Muscle of back (tissue), 13 donors: ENCODE measurements at places on chromosomes 6 and 20.

DNA sequence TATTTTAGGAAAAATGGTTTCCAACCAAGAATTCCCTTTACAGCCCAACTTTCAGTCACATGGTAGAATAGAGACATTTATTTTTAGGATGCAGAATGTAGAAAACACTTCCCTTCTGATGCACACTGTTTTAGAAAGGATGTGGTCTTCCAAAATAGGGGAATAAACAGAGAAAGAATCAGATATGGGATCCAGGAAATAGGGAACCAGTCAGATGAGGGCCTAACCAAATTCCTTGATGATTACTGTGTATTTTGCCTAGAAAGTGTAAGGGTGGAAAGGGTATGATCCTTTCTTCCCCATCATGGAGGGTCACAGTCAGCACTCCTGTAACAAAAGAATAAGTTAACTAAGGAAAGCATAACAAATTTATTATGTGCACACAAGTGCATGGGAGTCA, 27.4 kb downstream of the SLX4IP start:
- DNase-seq, result no peak

DNA sequence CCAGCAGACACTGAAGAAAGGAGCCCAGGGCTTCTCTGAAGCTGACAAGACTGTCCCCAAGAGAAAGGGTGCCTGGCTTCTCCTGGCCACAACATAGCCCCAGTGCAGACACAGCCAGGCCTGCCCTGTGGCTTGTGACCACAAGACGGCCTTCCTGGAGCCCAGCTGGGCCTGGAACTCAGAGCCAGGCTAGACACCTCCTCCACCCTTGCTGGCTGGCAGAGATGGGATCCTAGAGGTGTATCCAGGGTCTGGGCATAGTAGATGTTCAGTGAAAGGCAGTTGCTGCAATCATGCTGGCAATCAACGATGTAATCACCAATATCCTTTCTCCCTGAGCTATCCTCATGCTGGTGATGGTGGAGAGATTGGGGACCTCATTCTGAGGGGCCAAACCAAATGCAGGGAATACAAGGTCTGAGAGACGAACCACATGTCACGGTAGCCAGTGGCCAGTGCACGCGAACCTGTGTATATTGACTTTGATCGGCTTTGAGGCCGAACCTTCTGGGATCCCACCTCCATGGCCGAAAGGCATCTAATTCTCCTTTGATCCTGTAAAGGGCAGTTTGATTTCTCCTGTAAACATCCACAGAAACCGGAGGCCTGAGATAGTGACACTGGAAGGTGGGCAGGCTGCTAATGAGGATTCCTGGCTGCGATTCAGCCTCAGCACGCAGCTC, 115.2 kb downstream of the PSMB1 start:
- no peak for DNase-seq

DNA sequence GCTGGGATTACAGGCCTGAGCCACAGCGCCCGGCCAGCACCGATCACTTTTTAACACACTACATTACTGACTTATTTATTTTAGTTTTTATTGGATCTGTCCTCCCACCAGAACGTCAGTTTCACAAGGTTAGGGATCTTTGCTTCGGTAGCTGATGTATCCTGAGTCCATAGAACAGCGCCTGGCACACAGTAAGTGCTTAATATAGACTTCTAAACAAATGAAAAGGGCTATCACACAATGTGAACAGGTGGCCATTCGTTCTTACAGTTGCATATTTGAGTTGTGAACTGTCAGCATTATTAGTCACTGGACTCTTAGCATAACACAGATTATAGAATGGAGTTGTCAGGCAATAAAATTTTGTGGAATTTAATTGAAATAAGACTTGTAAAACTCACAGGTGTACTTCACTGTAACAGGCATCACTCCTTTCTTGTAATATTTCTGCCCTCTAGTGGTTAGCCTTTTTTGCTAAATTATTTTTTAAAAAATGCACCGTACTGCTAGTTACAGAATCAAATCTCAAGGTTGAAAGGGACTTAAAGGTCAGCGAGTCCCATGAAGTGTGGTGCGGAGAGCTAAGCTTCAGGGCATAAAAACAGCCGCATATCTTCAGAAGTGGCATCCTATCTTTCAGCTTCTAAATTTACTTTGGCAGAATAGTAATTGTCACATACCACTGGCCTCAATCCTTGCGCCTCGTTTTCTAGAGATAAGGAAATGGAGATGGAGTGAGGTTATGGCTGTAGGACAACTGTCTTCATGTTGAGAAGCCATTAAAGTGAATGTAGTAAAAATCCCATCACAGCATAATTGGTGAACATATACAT, 3.4 kb upstream of the TBC1D7 start:
- peak; percentile 46 for DNase-seq

DNA sequence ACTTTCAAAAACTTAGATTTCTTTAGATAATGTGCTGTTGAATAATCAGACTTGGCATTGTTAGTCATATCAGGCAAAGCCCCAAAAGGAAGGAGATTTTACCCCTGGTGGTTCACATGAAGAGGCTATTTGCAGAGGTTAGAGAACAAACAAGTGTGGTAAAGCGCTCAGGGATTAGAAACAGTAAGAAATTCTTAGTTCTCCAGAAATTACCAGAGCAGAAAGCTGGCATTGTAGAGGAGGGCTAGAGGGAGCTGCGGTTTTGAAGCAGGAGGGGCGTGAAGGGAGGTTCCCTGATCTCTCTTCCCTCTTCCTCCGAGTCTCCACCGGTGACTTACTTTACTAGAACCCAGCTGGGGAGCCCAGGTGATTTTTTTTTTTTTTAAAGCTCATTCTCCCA, 10.2 kb downstream of the MYO6 start:
- no peak for DNase-seq

GRCh38 chr6:83031689-83032088, 34.0 kb downstream of the UBE3D start:
- DNase-seq, result no peak

GRCh38 chr6:49826743-49827406, 39.5 kb downstream of the CRISP1 start:
- no peak for DNase-seq

GRCh38 chr6:50202766-50203165, 153.0 kb upstream of the DEFB112 start:
- no peak for DNase-seq

GRCh38 chr6:53175027-53175426, 26.4 kb upstream of the GCM1 start:
- DNase-seq, result no peak

- DNase-seq, result no peak
These were observed 592.3 kb downstream of the PKHD1 start for GRCh38 chr6:51495096-51495495.

DNA sequence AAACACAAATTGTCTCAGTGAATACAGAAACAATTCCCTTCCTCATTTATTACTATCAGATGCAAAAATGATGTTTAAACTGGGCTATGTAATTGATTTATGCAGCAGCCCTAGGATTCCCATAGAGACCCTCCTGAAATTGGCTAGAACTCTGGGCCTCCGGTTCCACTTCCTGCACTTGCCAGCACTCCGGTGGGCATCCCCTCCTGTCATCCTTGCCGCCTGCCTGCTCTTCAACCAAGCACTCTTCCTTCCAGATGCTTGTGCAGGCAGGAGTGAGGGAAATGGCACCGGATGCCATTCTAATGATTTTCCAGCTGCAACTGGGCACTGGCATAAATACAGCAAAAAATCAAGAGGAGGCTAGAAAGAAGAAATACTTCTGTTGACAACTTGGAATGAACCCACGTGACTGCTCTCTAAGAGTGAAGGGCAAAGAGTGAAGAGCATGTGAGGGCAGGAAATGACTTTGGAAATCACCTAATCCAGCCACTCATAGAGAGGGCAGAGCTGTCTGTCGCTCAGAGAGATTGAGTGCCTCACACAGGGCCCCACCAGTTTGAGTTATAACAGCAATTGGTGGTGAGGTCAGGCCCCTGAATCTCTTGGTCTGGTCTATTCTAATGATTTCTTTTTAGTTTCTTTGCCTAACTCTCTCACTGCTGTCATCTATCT, 3.7 kb upstream of the NEDD9 start:
- DNase-seq, result no peak

DNA sequence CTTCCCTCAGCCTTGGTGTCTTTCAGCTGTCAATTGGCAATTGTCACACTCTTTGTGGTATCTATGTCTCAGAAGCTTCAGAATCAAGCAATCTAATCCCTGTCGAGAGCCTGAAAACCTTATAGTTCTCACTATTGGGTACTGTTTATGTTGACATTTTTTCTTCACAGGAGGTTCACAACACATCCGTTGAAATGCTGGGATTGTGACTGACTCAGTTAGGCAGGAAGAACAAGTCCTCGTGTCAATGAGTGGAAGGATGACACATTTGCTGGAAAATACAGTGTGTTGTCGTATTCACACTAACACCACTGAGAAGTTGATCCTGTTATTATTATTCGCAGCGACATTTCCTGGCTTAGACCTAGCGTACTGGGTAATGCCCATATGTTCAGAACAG, 163.9 kb upstream of the CITED2 start:
- DNase-seq, result no peak
